Stimulated activated CD8-positive, alpha-beta memory T cell treated with anti-CD3 and anti-CD28 coated beads, Interleukin-7, amount 100 ng/mL, for 1 hour (primary cell): ENCODE measurements at places on chromosomes 4 and X.

DNA sequence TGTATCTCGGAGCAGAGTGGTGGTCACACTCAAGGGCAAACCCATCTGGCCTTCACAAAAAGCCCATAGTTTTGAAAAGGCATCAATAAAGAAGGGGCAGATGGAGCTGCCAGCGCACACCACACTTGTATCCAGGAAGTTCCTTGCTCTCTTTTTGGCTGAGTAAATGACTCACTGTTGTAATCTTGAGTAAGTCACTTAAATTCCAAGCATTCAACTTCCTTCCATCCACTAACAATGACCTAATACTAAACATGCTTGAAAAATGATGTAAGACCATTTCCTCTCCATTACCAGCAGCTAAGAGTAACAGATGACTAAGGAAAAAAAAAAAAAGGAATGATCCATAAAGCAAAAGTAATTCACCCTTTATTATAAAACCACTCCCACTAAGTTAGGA is 32.4 kb upstream of the MYOZ2 start:
- DNase-seq: no peak

- no peak for DNase-seq
These were observed 5.1 kb downstream of the P2RY4 start for GRCh38 chrX:70254909-70255308.

- DNase-seq: no peak
These were observed 119.7 kb downstream of the NFKB1 start for GRCh38 chr4:102620697-102621497.

GRCh38 chr4:139753686-139754085 is 88.1 kb downstream of the MGST2 start:
- no peak for DNase-seq

DNA sequence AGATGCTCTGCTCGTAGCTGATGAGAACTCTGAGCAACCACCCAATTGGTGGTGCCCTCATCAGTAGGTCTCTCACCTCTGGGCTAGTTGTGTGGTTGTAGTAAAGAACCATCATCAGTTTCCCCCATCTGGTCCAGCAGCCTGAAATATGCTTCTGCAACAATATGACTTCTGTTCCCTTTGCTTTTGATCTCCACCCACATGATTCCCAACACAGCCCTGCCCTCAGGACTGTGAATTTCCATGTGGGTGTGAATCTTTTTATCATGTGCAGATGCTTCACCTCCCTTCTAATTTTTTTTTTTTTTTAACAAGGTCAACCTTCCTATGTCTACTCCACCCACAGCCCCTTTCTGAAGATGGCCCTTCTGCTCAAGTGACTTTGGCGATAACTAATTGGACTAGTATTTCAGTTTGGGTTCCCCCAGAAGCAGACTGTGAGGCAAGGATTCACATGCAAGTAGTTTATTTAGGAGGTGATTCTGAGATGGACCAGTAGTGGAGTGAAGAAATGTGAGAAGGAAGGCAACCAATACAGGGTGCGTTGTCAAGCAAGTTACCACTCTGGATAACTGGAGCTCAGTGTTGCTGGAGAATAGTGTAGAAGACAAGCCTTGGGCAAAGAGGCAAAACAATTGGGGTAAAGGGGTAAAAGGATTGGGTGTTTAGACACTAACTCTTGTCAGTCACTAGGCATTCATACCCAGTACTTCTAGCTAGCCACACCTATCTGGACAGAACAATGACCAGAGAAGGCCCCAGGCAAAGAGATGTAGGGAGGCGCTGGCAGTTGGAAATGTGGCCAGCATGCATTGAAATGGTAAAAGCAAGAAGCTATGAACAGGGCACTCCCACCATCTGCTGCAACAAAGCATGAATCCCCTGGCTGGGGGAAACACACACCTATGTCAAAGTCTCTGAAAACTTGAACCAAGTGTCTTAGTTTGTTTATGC is 466.2 kb downstream of the BCOR start:
- no peak for DNase-seq

DNA sequence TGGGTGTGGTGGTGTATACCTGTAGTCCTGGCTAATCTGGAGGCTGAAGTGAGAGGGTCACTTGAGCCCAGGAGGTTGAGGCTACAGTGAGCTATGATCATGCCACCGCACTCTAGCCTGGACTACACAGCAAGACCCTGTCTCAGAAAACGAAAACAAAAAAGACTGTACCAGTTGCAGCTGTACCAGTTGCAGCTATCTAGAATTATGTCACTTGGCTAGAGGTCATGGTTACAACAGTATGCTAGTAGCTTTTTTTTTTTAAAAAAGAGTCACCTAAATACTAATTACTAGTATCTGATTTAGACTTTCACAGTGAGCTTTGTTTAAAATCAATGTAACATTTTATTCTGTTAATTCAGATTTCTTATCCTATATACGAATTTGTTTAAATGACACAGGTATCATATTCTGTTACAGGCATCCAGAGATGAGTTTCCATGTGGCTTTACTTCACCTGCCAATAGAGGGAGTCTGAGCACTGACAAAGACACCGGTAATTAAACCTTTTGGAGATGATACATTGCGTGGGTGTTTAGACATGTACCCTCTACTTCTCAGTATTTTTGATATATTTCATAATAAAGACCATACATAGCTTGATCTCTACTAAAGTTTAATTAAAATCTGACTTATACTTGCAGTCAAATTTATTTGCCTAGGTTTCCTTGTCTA is 100.2 kb upstream of the IL13RA1 start:
- no peak for DNase-seq

DNA sequence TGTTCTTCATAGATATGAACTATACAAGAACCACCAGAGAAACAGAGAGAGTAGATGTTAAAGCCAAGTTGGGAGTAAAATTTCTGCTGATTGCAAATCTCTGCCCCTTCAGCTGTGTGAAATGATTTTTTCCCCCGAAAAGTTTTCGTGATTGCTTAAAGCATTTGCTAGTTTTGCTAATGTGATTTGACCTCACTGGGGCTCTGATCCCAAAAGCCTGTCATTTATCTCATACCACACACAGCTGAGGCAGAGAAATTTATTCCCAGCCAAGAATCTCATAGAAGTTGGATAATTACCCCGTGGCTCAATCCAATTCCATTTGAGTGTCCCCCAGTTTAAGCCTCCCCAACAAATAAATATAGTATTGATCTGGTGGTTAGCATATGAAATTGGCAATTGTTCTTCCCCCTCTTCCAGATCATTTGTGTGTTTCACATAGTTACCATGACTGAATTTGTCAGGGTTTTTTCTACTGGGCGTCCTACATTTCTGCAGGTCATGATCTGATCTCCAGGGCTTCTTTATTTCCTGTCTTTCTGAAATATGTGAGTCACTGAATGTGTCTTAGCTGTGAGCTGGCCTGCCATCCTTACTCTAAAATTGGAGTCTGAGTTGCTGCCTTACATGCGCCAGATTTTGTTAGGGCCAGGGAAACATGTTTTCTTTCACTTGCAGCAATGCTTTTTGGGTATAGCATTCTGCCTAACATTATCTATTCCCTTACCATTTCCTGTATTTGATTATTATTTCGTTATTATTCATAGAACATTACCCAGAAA is 167.5 kb upstream of the FRMPD4 start:
- no peak for DNase-seq

GRCh38 chr4:86493460-86493859 is 100.7 kb upstream of the PTPN13 start:
- DNase-seq: no peak
